Right atrium auricular region (tissue), 2 donors: ENCODE measurements at places on chromosomes 5 and 9. TPM values are rescaled to one million over a fixed set of nuclear protein-coding genes. Genes with fewer than 3 reads are reported as not detected.

Gene ANKRD34B
- not detected for total RNA-seq

Gene OR2Y1
- not detected for total RNA-seq

DNA sequence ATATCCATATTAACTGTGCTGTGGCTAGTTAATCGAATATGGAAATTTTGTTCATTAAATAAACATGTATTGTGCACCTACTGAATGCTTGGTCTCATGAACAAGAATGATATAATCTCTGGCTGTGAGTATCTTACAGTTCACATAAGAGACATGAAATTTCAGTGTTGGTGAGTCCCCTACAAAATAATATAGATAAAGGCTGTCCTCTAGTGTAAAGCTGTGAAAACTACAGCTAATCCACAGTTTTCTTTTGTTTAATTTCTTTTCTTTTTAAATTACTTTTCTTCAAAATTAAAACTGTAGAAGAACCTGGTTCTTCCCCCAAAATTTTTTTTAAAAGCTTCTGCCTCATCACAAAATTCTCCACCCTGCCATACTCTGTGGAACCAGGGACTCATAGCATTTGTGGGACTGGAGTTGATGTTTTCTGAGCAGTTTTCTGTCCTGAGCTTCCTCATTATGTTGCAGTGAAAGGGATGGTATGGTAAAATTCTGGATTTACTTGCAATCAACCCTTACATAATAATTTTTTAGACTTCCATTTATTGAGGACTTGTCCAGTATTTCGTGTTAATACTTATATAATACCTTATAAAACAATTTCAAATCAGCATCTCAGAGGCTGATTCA lies 135.0 kb downstream of the STK32A start:
- H3K36me3 ChIP-seq, result no peaks in the 10 kb centered on the region
- no peak overlapping the region for H3K27ac ChIP-seq
- no peaks in the 10 kb centered on the region for H3K27me3 ChIP-seq
- no peaks in the 10 kb centered on the region for H3K4me1 ChIP-seq
- DNase-seq, result no peak
- no peak overlapping the region for H3K4me3 ChIP-seq

GRCh38 chr9:80013891-80014290 lies 442.1 kb downstream of the TLE4 start:
- no peak overlapping the region for H3K4me3 ChIP-seq
- H3K27ac ChIP-seq, result no peak overlapping the region
- H3K4me1 ChIP-seq, result no peaks in the 10 kb centered on the region

DNA sequence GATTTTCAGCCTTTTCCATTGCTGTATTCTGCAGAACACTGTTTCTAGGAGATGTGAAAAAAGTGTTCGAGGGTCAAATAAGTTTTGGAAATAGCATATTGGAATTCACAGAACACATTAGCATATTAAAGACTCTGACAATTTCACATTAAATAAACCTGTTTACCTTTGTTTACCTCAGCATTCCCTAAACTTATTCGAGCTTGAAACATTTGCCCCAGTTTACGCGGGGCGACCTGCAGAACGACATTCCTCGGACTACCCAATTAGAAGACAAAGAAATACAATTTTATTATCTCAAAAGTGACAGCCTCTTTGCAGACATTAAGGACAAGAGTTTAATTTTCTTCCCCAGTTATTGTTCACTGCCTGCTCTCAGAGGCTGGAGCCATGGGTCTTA lies 110.3 kb upstream of the NFIB start:
- H3K4me3 ChIP-seq, result no peak overlapping the region
- no peaks in the 10 kb centered on the region for H3K4me1 ChIP-seq
- peak overlapping the region; percentile 60 for H3K27ac ChIP-seq

Gene NELFB
- 38.0 TPM for total RNA-seq

GRCh38 chr9:37812773-37813379 lies 12.3 kb downstream of the DCAF10 start:
- H3K4me1 ChIP-seq, result no peaks in the 10 kb centered on the region
- no peaks in the 10 kb centered on the region for H3K27me3 ChIP-seq
- no peak overlapping the region for H3K4me3 ChIP-seq
- peaks cover 3% of the 10 kb centered on the region for H3K36me3 ChIP-seq
- H3K27ac ChIP-seq, result no peak overlapping the region

Gene TYRP1
- total RNA-seq, result 35.6 TPM

- no peaks in the 10 kb centered on the region for H3K27me3 ChIP-seq
- peak overlapping the region; percentile 10 for H3K27ac ChIP-seq
- no peak for DNase-seq
- no peaks in the 10 kb centered on the region for H3K4me1 ChIP-seq
- peak overlapping the region; percentile 45 for H3K4me3 ChIP-seq
These were observed 560 bp downstream of the DOCK2 start for GRCh38 chr5:169637549-169638121.

- H3K4me3 ChIP-seq, result no peak overlapping the region
- DNase-seq, result peak; percentile 86
- no peaks in the 10 kb centered on the region for H3K4me1 ChIP-seq
These were observed 194.4 kb downstream of the RGS3 start for GRCh38 chr9:113657765-113658544.

- peaks cover 6% of the 10 kb centered on the region for H3K4me1 ChIP-seq
- H3K27me3 ChIP-seq, result no peaks in the 10 kb centered on the region
- H3K27ac ChIP-seq, result peak overlapping the region; percentile 66
- H3K36me3 ChIP-seq, result no peaks in the 10 kb centered on the region
These were observed 49.6 kb upstream of the PSD2 start for GRCh38 chr5:139745800-139746690.

GRCh38 chr9:91391818-91392217 lies 30.1 kb upstream of the AUH start:
- no peak for DNase-seq
- H3K36me3 ChIP-seq, result no peaks in the 10 kb centered on the region
- H3K27me3 ChIP-seq, result no peaks in the 10 kb centered on the region
- H3K27ac ChIP-seq, result no peak overlapping the region

GRCh38 chr9:115671963-115672305 lies 481.7 kb upstream of the PAPPA start:
- H3K36me3 ChIP-seq, result no peaks in the 10 kb centered on the region
- H3K4me1 ChIP-seq, result no peaks in the 10 kb centered on the region
- DNase-seq, result no peak
- H3K27ac ChIP-seq, result peak overlapping the region; percentile 67
- H3K27me3 ChIP-seq, result no peaks in the 10 kb centered on the region

DNA sequence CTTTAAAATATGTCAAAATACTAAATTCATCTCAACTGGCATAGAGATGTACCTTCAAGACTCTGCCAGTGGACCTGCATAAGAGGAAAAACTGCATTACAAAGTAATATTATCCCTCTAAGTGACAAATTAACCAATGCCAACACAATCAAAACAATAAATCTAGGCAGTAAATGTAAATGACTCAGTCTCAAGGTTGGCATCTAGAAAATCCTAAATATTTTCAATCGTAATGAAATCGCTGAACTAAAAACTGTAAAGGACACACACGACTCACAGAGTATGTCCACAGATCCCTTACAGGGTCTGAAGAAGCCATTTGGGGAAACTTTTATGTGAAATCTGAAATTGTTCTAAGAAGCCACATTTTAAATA lies 31.2 kb downstream of the ERMP1 start:
- no peaks in the 10 kb centered on the region for H3K4me1 ChIP-seq
- H3K36me3 ChIP-seq, result no peaks in the 10 kb centered on the region
- no peak for DNase-seq
- H3K27ac ChIP-seq, result no peak overlapping the region
- H3K4me3 ChIP-seq, result no peak overlapping the region

GRCh38 chr5:61401726-61402125 lies 69.7 kb downstream of the ZSWIM6 start:
- no peaks in the 10 kb centered on the region for H3K36me3 ChIP-seq
- no peak overlapping the region for H3K4me3 ChIP-seq
- no peak for DNase-seq
- no peak overlapping the region for H3K27ac ChIP-seq
- H3K27me3 ChIP-seq, result no peaks in the 10 kb centered on the region

DNA sequence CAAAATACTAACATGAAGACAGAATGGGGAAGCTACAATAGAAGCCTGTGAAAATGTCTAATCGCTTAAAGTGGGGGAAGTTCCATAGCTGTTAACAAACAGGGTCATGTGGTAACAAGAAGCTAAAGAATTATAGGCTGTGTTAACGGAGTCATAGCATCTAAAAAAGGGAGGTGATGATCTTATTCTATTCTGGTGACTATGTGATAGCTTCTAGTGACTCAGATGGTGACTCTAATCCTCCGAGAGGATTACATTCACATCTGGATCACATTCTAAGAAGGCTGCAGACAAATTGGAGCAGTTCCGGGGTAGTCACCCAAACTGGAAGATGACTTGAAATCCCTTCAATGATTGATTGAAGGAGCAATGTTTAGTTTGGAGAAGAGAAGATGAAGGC lies 142.1 kb downstream of the LIFR start:
- DNase-seq, result no peak
- no peak overlapping the region for H3K27ac ChIP-seq
- no peaks in the 10 kb centered on the region for H3K27me3 ChIP-seq
- no peaks in the 10 kb centered on the region for H3K36me3 ChIP-seq
- H3K4me3 ChIP-seq, result no peak overlapping the region
- H3K4me1 ChIP-seq, result no peaks in the 10 kb centered on the region

- DNase-seq, result no peak
- H3K36me3 ChIP-seq, result no peaks in the 10 kb centered on the region
- H3K4me1 ChIP-seq, result peaks cover 2% of the 10 kb centered on the region
- no peaks in the 10 kb centered on the region for H3K27me3 ChIP-seq
- H3K27ac ChIP-seq, result peak overlapping the region; percentile 99
These were observed 1.1 kb downstream of the LARP1 start for GRCh38 chr5:154756009-154756867.

- no peaks in the 10 kb centered on the region for H3K36me3 ChIP-seq
- H3K4me1 ChIP-seq, result peaks cover 3% of the 10 kb centered on the region
- no peak overlapping the region for H3K27ac ChIP-seq
- H3K27me3 ChIP-seq, result no peaks in the 10 kb centered on the region
- no peak overlapping the region for H3K4me3 ChIP-seq
- DNase-seq, result no peak
These were observed 5.4 kb downstream of the KCNV2 start for GRCh38 chr9:2722715-2723114.

DNA sequence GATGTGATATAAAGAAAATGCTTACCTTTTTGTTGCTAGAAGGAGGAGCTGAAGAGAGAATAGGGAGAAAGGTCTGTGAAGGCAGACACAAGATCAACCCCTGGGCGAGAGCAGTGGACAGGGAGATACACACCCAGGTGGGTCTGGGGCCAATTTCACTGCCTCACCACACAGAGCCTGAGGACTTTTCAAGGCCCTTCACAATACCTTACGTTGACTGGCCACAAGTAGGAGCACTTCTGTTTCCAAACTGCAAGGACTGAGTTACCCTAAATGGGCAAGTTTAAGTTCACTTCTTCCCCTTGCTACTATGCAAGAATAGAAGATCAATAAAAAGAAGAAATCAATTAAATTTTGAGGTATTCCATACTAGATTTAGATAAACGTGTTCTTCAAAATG lies 174.5 kb upstream of the SLC12A2 start:
- no peaks in the 10 kb centered on the region for H3K27me3 ChIP-seq
- DNase-seq, result no peak
- H3K27ac ChIP-seq, result no peak overlapping the region
- H3K36me3 ChIP-seq, result no peaks in the 10 kb centered on the region
- no peak overlapping the region for H3K4me3 ChIP-seq
- peaks cover 3% of the 10 kb centered on the region for H3K4me1 ChIP-seq
